ENCODE measurements at places on chromosomes 7 and 10.

DNA sequence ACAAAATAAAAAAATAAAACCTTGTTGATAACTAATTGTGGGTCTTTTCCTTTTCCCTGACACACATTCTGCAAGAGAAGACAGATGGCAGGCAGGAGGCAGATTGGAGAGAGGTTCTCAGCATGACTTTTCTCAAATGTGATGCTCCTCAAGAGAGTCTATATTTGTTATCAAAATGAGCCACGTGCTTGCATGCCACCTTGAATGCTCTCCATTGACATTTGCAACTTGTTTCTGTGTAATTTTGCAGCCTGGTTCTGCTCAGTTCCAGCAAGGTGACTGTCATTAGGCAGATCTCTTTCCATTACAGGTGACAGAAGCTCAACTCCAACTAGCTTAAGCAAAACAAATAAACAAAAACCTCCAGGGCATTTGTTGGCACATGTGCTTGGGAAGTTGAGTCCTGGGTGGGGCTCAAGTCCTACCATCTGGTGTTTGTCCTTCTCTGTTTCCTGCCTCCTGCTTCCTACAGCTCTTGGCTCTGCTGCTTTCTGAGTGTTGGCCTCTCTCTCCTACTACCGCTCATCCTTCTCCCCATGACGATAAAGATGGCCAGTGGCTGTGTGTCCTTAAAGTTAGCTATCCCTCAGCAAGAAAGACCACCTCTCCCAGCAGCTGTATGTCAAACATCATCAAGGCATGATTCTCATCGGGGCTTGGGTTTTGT, 56.7 kb downstream of the GRK5 start:
- DNase-seq = no peak

DNA sequence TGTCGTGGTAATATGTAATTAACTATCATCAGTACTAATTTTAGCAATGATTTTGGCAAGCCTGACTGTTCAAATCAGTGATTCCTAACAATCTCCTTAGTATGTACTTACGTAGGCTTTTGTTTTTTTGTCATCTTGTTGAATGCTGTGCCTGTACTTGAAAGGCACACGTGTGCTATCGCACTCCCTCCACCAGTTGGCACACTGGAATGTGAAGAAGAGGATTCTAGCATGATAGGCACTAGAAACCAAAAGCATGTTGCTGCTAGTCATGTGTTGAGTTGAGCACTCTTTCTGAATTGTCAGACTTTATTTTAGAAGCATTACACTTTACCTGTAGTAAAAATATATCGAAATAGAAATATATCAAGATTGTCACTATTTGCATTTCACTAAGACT, 59.1 kb downstream of the TASOR2 start:
- DNase-seq = no peak

GRCh38 chr10:123772645-123773508, 106.7 kb downstream of the GPR26 start:
- DNase-seq = no peak

- DNase-seq = no peak
These were observed 95.1 kb upstream of the SAMD8 start for GRCh38 chr10:75016325-75016724.

- no peak for DNase-seq
These were observed 202.7 kb downstream of the DNAJB6 start for GRCh38 chr7:157539521-157539920.

GRCh38 chr7:141976524-141977245, 3.1 kb upstream of the TAS2R38 start:
- no peak for DNase-seq

DNA sequence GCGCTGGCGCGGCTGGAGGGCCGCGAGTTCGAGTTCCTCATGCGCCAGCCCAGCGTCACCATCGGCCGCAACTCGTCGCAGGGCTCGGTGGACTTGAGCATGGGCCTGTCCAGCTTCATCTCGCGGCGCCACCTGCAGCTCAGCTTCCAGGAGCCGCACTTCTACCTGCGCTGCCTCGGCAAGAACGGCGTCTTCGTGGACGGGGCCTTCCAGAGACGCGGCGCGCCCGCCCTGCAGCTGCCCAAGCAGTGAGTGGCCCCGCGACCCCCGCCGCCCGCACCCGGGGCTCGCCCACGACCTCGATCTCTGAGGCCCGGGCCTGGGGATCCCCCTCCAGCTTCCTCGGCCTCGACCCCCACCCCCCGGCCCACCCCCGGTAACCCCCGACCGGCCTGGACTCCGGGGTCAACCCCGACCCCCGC, 537 bp downstream of the FOXK1 start:
- no peak for DNase-seq

- DNase-seq = no peak
These were observed 53.3 kb upstream of the CTBP2 start for GRCh38 chr10:125213541-125214282.

DNA sequence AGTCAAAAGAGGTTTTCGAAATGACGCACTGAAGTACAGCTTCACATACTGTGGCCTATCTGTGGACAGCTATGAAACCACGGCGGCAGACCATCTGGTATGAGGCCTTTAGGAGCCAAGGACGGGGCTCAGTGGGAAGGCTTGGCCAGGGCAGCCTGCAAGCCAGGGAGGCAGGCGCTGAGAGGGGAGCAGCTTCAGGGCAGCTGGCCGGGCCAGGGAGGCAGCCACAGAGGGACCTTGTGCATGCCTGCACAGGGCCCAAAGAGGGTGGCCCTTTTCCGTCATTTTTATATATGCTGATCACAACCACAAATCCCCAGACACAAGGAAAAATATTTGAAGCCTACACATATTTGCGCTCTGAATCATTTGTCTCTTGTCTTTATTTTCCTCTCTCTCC, 13.5 kb downstream of the CALD1 start:
- peak; percentile 55 for DNase-seq

Measured in AG09309 (cell line).